ENCODE measurements at places on chromosomes 5 and 9.

- DNase-seq: no peak
These were observed 307.0 kb downstream of the CWC27 start for GRCh38 chr5:65075623-65076250.

DNA sequence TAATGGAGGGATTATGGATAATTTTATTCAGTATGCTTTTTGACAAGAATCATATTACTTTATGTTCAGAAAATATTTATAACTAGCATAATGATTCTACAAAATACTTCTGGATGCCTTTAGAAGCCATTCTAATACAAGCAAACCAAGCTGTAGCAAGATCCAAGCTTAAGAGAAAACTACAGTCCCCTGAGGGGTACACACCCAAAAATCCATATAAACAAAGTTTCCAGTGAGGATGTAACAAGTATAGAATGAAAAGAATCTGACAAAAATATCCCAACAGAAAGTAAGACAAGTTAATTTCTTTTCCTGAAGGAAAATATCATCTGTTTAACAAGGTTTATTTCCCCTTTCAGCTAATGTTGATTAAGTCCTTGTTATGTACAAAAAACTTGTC, 53.9 kb downstream of the MLLT3 start:
- DNase-seq: no peak

DNA sequence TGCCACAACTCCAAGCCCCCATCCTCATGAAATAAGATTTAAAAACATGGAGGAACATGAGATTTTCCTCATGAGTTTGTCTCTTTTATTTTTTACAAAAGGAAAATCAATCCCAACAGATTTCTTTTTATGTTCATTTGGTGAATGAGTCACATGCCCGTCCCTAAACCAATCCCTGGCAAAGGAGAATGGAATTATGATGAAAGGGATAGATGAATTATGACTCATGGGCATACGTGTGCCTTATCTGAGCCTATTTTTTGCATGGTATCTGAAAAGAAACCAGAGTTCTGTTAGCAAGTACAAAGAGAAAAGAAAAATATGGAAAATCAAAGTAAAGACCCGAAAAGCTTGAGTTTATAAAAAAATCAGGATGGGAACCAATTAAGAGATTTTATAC, 267.5 kb upstream of the TMEM161B start:
- DNase-seq: no peak

DNA sequence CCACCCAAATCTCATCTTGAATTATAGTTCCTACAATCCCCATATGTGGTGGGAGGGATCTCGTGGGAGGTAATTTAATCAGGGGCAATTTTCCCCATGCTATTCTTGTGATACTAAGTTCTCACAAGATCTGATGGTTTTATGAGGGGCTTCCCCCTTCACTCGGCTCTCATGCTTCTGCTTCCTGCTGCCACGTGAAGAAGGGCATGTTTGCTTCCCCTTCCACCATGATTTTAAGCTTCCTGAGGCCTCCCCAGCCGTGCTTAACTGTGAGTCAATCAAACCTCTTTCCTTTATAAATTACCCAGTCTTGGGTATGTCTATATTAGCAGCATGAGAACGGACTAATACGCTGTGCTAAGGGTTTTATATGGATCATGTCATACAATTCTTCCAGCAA, 72.3 kb downstream of the TLE4 start:
- no peak for DNase-seq

DNA sequence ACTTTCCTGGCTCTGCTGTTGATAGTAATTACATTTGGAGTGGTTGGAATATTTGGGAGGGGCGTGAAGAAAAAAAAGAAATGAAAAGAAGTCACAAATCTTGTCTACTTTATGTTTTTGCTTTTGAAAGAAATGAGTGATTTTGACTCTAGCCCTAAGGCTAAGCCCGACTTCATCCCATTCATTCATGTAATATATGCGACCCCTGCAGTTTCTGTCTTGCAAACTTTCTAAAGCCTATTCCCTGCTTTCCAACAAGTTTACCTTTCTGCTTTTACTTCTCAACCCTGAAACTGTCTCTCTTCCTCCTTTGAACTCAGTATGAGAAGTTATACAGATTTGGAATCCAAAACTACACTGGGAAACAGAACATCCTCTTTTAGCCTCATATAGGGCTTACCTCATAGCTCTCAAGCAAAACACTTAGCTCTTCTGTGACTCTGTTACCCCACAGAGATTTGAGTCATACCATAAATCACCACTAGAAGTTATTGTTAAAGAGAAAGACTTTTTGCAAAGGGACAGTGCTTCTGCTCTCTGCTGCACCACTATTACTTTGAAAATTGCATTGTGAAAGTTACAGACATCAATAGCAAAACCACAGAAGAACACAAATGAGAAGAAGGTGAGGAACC, 1.6 kb downstream of the CFAP95 start:
- no peak for DNase-seq

DNA sequence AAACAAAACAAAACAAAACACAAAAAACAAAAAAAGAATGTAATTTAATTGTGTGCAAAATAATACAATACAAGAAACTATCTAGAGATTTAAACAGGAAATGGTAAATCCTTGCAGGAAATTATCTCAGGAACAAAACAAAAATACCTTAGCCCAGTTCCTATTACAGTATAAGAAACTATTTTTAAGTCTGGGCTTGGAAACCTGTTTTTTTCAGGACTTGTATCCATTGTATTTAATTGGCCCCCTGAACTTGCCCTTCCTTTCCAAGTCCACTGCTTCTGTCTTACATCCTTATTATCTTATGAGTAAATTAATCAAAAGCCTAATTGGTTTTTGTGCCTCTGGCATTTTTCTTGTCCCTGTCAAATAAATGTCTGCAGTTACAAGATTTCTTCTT, 48.5 kb downstream of the ST8SIA4 start:
- no peak for DNase-seq

DNA sequence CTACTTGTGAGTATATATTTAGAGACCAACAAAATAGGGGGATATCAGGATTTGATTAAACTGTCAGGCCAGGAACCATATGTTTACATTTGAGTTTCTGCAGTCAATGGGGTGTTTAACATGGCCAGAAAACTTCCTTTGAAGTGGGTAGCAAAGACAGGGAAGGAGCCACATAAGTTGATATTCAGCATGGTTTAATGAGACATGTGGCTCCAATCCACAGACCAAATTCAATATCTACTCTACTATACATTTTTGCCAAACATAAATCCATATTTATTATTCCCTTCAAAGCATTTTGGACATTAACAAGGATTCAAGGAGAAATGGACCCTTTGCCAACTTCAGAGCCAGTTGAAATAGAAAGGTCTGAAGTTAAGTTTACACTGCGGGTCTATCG, 99.8 kb downstream of the TAF11L14 start:
- no peak for DNase-seq

- no peak for DNase-seq
These were observed 7.0 kb upstream of the MOCS2 start for GRCh38 chr5:53116597-53116996.

DNA sequence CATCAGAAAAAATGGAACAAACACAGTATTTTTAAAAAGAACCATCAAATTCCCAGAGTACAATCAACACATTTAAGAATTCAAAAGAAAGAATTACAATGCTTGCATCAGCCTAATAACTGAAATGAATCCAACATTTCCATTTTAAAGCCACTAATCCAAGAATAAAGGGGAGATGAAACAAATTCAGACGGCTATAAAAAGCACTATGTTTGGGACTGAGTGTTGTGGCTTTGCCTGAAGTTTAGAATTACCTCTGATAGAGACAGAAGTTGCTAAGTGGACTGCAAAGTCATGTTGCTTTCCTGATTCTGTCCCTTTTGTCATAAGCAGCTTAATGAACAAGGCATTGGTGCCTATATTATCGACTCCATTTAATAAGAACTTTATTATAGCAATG, 135.4 kb upstream of the RGMB start:
- no peak for DNase-seq

DNA sequence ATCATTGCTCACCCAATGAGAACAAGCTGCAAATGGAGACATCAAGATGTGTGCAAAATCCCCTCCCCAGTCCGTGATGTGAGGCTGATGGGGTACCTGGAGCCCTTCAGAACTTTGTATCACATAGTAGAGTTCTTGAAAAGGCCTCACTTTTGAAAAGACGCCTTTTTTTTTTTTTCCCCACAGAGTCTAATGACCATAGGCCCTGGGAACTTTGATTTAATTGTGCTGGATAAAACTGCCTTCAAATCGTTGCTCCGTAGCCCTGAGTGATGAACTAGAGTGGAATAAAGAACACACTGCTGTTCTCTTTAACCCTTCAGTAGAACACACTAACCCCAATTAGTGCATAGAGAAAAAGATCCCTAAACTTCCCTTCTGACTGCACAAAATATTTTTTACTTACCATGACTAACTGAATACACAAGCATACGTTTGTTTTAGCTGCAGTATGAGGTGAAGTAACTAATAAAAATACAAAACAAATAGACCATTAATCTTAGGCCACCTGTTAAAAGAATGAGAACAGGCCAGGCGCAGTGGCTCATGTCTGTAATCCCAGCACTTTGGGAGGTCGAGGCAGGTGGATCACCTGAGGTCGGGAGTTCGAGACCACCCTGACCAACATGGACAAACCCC, 15.1 kb downstream of the PSAT1 start:
- DNase-seq: peak; percentile 28

- DNase-seq: no peak
These were observed 168.8 kb downstream of the DROSHA start for GRCh38 chr5:31362931-31363568.

DNA sequence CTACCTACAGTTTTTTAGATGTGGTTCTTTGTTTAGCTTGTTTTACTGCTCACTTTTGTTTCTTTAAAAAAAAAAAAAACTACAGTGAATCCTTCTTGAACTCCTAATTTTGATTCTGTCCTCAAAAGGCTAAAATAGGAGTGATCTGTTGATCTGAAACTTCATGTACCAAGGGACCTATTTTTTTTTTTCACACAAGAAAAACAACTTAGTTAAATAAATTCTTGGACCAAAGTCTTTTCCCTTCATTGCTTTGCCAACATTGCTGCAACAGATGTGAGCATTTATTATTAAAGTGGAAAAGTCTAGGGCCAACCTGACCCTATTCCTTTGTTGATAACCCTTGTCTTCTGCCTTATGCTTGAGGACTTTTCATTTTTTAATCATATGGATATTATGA, 236.8 kb downstream of the ARHGEF28 start:
- DNase-seq: no peak

DNA sequence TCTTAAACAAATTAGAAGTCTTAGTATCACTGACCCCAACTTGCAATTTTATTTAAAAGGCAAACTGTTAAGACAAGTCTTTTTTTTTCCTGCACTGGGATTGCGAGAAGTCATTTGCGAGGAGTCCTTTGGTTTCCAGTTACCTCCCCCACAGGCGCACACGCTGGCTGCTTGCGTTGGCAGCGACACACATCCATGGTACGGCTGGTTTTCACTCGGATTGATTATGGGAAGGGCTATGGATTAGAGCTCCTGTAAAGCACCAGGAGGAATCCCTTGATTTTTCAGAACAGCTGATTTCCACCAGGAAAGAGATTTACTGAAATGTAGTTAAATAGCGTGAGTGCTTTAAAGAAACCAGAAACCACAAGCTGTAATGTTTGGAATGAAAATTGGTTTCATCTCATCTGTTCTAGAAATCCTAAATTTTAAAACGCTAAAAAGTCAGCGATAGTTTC, 737 bp downstream of the SLC1A3 start:
- peak; percentile 83 for DNase-seq

- DNase-seq: no peak
These were observed 33.8 kb downstream of the ITK start for GRCh38 chr5:157214415-157214814.

DNA sequence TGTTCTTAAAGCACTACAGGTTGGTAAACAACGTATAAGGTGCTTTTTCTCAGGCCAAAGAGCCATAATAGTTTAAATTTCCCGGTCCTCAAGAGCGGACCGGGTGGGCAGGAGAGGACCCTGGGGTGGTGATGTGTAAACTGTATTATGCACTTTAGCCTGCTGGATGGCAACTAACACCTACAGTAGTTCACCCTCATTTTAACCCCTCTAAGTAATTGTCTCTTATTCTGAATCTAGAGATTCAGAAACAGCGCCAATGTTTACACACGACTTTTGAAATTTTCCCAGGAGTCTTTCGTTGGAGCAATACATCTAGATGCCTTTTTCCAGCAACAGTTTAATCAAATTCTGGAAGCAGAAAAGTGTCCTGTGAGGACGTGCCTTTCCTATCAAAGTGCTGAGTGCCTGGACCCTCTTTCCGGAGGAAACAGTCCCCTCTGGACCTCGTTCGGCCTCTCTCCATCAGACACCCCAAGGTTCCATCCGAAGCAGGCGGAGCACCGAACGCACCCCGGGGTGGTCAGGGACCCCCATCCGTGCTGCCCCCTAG, 676 bp upstream of the OCLN start:
- no peak for DNase-seq

DNA sequence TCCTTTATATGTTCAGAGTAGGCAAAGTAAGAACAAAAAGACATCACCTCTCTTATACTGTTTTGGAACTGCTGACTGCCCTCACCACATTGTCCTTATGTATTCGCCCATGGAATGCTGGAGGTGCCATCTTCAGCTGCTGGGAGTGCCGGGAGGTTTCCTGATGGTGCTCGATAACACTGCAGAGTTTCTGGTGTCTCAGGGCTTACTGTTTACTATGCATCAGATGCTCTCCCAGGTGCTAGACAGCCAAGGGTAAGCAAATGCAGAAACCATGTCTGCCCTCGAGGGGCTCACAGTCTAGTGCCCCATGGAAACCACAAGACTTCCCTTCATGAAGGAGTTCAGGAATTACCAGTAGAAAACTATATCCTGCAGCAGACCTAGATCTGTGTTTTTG, 70.1 kb upstream of the SMIM23 start:
- DNase-seq: no peak

- no peak for DNase-seq
These were observed 1107.8 kb upstream of the SEMA6A start for GRCh38 chr5:117682416-117682815.

DNA sequence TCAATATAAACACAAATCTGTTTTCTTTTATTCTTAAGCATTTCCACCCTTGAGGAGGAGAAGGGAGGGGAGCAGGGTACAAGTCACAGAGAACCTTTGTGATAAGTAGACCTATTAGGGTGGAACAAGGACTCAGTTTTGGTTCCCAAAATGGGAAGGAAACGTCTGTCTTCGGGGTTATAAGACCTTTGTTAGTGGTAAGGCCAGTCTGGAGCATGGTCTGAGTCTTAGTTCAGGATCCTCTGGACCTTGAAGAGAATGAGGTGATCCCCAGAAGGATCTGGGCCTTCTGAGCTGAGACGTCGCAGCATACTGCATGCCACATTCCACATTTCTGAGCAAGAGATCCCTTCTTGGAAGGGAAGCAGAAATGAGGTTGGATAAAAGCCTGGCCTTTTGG, 37.2 kb downstream of the FAXDC2 start:
- no peak for DNase-seq

- DNase-seq: no peak
These were observed 383.0 kb downstream of the RAB3C start for GRCh38 chr5:58965677-58966414.
